Activated CD4-positive, alpha-beta T cell treated with anti-CD3 and anti-CD28 coated beads, Interleukin-2, amount 50 U/mL, for 48 hours (primary cell): ENCODE measurements at places on chromosomes 4 and X.

DNA sequence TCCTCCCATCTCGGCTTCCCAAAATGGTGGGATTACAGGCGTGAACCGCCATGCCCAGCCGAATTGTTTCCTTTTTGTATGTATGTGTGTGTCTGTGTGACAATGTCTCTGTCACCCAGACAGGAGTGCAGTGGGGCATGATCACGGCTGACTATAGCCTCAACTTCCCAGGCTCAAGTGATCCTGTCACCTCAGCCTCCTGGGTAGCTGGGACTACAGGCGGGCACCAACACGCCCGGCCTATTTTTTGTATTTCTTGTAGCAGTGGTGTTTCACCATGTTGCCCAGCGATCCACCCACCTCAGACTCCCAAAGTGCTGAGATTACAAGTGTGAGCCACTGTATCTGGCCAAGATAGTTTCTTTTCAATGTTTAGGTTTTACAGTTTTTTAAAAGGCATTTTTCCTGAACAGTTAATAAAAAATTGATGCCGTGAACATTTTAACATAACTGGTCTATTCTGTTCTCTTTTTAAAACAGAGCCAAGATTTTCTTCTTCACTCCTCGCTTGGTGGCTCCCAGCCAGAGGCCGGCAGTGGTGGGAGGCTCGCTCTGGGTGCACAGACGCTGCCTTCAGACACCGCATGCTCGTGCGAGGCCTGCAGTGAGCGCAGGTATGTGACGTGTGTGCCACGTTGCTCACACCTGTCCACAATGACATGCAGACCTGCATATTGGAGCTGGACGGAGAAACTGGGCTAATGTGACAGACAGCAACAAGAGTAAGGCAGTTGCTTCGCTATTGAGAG lies 88.5 kb downstream of the FAM193A start:
- no peak for DNase-seq

DNA sequence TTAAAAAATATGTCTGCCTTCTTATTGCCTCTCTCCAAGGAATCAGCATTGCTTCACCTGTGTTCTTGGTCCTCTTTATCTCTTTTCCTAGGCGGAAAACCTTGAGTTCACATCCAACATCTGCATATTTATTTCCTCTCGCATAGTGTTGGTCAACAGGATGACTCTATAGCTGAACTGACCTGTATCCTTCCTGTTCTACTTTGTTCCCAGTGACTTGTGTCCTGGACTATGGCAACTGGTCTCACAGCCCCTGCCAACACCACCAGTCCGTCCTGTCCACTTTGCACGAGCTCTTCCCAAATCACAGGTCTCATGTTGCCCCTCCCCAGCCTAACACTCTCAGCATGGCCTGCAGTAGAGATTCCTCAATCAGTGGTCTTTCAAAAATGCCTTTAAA lies 2.0 kb downstream of the DIPK2B start:
- DNase-seq = no peak

GRCh38 chrX:12977761-12978204 lies 2.9 kb downstream of the TMSB4X start:
- DNase-seq = no peak

DNA sequence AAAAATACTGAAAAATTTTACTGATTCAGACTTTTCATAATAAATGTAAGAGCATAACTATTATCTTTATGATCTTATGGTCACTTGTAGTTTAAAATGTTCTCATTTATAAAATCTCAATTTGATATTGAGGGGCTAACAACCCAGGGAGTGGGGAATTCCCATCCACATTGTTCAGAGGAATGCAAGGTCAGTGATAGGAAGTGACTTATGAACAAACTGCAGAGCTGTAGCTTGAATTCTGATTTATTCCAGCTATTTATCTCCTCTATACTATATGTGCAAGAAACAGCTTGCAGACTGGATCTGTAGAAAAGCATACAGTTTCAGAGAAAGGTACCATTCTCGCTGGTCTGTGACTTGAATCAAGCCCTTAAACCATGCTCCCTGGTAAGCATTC lies 61.6 kb downstream of the SEC24D start:
- no peak for DNase-seq

GRCh38 chr4:153748378-153748777 lies 11.4 kb downstream of the RNF175 start:
- no peak for DNase-seq
